ENCODE measurements at places on chromosomes 5 and 9.

DNA sequence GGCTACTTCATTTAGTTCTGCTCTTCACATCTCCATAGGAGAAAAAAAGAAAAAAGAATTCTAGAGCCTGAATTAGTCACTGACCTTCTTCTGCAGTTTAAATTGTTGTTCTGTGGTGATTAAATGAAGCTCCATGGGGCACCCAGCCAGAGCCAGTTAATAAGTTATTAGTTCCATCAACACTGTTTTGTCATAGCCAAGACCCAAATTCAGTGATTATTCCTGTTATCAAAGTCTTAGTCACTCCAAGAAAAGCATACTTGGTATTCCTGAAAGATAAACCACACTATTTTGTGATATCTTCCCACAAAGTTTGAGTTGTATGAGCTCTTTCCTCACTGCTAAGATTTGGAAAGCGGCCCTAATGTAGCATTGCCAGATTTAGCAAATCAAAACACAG, 134.8 kb upstream of the RGMB start:
- DNase-seq, result no peak

DNA sequence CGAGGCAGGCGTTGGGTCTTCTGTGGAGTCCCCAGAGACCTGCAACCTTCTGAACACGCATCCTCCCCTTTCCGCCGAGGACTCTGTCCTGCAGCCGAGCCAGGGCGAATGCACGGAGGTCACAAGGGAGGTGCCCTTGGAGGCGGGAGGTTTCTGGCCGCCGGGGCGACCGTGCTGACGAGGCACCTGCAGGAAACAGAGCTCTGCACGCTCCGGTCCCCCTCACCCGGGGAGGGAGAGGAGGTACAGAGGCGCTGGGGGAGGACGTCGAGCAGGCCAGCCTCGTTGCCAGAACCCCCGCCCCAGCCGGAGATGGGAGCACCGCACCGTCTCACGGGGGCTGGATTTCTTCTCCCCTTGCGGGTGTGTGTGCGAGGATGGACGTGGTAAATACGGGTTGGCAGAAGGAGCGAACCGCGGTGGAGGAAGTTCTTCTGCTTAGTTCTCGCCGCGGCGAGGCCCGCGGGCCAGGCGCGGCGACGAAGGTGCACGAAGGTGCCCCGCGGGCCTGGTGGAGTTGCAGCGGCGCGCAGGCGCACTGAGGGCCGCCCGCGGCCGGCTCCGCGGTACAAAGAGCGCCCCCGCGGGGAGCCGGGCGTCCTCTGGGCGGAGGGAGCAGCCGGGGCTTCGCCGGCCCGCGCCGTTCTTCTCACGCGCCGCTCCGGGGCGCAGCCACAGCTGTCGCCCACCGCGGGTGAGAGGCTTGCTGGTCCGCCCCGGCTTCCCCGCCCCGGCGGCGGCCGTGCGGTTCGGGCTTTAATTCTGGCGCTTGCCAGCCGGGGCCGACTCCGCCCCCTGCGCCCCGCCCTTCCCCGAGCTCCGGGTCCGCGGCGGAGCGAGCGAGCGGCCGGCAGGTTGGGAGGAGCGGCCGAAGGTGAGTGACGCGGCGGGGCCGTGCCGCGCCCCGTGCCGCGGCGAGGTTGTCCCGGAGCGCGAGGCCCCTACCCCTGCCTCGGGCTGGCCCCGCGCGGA, 289.5 kb downstream of the DOCK8 start:
- peak; percentile 19 for DNase-seq

- no peak for DNase-seq
Measured at GRCh38 chr5:143445776-143446175, 42.3 kb upstream of the NR3C1 start.

DNA sequence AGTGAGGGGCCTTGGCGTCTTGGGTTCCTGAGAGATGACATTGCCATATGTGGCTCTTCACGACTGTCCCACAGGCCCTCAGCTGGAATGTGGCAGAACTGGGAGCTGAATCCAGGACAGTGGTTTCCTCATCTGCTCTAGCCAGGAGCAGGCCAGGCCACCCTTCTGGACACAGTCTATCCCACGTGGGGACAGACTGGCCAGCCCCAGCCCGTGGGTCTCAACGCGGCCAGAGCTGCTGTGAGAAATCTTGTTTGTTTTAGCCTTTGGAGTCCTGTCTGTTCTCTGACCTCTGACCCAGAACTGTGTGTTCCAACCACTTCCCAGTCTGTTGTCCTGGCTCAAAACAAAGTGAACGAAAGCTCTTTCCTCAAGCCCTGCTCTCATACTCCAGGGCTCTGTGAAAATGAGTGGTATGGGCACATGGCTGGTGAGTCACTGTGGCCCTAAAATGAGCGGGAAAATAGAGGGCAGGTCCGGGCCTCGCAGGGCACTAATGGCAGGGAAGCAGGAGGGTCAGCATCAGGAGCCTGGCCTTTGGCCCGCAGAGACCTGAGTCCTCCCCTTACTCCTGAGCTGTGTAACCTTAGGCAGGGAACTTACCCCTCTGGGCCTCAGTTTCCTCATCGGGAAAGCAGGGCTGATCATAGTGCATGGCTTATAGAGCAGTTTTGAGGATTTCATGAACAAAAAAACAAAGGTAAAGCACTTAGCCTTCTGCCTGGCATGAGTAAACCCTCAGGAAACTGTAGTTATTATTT, 34.8 kb upstream of the GLRX start:
- DNase-seq, result no peak

DNA sequence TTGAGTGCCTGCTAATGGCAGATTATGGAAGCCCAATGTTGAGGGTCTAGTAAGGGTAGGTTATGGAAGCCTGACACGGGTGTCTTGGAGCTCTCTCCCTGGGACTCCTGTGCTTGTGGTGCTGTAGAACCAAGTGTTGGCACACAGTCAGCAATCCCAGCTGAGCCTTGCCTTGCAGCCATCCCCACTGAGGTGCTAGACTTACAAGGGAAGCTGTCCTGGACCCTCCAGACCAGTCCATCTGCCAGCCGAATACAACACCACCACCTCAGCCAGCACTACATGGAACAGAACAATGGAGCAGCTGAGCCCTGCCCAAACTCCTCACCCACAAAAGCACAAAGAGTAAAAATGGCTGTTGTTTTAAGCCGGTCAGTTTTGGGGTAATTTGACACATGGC, 90.5 kb upstream of the DNAH5 start:
- DNase-seq, result no peak

DNA sequence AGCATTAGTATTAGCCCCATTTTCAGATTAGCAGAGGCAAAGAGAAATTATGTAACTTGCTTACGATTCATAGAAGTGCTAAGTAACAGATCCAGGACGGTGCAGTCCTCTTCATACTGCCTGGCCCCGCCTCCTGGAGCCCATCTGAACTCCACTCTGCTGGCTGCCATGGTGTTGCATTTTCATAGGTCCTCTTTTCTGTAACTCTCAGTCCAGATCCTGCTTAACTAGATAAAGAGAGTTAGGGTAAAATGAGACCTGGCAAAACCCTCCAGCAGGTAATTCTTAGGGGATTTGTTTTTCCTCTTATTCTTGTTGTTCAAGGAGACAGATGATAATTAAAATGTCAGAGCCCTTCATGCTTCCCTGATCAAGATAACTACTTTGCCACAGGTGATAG, 135.1 kb upstream of the EFNA5 start:
- DNase-seq, result no peak

DNA sequence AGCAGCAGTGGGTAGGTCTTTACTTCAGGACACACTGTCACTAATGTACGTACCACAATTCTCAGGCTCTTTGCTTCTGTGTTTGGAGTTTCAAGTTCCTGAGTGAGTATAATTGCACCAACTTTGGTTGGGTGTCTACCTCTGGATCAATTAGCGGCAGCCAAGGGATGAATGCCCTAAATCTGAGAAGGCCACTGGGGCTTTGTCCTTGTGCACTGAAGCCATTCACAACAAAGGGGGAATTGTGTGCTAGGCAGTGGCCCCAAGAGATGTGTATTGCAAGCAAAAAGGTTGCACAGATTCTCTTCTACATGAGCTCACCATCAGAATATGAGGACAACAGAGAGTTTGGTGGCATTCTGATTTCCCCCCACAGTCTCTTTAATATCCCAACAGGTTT, 3.9 kb upstream of the PHF24 start:
- DNase-seq, result no peak

DNA sequence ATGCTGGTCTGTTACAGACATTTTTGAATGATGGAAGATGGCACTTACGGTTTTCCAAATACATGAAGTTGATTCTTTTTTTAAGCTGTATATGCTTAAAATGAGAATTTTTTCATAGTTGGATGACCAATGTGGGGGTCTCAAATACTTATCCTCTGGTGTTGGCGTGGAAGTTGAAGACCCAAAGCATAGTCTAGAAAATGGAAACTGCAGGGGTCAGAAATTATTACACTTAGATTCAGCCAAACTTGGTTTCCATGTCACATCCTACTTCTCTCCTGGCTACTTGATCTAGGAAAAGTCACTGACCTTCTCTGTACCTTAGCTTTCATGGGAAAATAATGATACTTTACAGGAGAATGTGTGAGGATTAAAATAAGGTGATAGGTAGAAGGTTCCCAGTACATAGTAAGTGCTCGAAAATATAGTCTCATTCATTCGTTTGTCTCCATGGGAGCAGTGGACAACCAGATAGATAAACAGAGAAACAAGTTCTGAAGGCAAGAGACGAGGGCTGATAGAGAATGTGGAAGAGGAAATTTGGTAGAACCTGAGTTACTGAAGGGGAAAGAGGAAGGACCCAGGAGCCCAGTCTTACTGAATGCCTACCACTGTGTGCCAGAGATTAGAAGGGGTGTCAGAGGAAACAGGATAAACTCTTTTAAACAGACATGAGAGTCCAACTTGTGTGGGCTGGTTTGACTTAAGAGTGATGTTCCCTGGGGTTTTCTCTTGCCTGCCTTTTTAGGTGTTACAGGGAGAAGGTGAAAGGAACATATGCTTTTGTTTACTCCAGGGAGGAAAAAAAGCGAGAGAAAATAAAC, 560.3 kb upstream of the KLF4 start:
- DNase-seq, result no peak

DNA sequence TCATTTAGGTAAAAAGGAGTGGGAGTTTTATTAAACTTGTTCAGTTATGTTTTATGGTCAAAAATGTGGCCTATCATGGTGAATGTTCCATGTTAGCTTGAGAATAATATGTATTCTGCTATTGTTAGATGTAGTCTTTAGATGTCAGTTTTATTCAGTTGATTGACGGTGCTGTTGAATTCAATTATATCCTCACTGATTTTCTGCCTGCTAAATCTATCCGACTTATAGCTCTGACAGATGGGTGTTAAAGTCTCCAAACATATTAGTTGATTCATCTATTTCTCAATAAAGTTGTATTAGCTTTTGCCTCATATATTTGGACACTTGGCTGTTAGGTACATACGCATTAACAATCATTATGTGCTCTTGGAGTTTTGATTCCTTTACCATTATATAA, 49.0 kb upstream of the ALDH1A1 start:
- DNase-seq, result no peak

DNA sequence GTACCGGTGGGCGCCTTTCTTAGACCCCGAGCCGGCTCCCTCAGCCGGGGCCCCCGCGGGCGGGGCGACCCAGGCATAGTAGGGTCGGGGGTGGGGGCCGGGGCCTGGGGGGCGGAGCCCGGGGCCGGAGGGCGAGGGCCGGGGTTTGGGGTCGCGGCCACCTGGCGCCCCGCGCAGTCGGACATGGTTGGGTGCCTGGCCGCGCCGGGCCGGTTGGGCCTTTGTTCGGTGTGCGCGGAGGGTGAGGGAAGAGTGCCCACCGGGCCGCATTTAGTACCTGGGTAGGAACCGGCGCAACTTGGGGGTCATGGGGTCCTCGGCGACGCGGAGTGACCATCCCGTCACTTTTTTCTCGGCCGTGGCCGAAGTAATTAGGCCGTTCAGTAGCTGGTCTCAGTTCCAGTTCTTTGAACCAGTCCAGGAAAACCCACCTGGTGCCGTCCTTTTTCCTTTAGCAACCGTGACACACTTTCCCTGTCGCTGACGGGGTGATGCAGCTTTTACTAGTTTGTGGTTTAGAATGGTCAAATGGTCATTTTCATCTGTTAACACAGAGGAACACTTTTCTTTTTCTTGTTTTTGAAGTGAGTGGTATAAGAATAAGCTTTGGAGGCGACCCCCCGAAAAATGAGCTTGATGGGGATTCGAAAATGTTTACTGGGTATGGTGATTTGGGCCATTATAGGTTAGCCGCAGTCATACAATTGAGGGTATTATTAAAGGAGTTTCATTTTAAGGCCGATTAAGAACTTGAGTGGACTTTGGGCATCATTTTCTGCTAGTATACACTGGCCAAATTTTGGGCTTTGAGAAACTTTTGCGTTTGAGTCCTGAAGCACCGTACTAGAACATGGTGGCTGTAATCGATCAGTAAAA, 589 bp downstream of the CKS2 start:
- no peak for DNase-seq

DNA sequence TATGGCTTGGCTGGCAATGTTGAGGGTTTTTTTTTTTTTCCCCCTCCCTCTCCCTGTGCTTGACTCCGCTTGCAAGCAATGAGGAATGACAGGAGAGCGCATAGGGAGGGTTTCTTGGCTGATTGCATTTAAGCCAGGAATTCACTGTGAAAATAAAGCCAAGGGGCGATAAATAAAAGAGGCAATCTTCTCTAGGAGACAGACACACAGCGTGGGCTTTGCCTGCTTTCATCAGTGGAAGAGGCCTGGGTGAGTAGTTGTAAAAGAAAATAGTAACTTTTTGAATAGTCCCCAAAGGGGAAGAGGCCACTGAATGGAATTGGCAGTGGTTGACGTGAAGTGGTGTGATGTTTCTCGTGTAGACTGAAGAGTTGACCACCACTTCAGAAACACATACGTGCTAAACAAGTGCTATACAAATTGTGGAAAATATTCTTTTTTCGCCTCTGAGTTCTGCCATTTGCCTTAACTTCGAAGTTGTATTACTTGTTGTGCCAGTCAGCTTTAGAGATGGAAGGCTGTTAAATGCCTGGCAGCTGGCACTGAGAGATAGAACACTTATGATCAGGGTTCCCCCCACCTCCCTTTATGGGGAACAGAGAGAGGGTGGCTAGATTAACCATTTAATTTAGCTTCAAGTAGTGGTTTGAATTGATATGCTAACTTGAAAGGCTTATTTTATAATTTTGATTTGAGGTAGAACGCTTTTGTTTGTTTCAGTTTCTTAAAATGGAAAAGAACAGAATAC, 3.0 kb downstream of the ZSWIM6 start:
- no peak for DNase-seq

DNA sequence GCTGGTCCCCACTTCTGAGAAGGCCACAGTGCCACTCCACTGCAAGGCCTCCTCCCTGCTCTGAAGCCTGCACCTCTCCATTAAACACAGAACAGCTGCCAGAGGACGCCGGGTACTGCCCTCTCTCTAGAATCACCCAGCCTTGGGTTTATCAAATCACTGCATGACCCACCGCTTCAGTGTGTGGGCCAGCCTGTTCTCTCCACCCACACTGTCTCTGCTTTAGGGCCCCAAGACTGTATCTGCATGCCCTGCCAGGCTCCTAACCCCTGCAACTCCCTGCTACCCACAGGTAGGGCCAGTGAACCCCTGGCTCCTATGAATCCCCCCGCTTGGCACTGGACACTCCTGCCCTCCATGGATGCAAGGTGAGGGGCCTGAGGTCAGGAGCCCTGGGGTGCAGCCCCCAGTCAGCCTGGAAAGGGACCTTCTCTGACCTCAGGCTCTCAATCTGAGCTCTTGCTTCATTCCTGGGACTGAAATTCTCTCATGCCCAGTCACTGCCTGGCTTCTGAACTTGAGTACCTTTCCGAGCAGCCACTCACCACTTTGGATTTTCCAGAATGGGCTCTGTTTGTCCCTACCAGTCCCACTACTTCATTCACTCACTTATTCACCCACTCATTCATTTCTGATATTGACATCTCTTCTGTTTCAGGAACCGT, 206.3 kb downstream of the GABBR2 start:
- no peak for DNase-seq

- no peak for DNase-seq
Measured at GRCh38 chr5:140548300-140548688, 832 bp downstream of the EIF4EBP3 start.
